ENCODE measurements at places on chromosomes 2 and 18.

DNA sequence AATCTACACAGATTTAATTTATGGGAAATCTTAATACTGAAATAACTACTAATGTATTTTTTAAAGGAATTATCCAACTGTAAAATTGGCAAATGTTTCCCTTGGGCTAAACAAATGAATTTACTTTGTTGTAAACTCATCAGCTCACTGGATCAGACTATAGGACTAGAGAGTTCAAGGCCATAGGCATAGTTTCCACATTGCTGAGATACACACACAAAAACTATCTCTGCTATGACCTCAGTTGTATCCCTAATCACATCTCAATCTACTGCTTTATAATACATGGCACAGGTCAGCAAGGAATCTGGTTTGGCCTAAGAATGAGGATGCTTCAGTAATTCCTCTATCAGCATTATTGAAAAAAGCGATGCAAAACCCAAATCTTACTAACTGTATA lies 101.1 kb upstream of the SLC39A10 start:
- no peak for DNase-seq

GRCh38 chr2:232458051-232458660 lies 2.2 kb downstream of the ALPI start:
- no peak for DNase-seq

- DNase-seq, result no peak
These were observed 114.7 kb downstream of the TNS1 start for GRCh38 chr2:217887841-217888701.

DNA sequence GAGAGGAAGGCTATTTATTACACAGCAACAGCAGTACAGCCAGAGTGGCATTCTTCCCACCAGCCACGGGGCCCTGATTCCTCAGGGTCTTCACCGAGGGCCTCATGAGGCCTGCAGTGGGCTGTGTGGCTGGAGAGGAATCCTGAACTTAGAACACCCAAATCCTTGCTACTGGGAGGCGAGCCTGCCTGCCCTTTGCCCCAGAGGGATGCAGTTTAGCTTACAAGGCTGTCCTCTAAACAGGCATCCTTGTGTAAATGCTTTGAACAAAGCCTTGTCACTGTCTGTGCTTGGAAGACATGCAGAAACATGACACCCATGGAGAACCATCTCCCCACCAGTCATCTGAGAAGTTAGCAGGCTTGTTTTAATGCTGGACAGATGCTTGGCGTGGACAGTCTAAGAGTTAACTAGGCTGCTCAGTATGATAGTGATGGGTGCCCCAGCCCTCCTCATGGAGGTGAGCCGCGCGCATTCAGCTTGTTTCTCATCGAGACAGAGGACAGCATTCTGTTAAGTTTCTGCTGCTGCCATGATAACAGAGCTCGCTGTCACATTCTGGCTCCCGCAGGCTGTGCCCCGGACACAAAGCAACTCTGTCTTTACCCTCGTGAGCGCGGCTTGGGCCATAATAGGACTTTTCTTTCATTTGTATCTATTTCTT lies 42.9 kb downstream of the ADI1 start:
- DNase-seq, result no peak

GRCh38 chr2:231464576-231465540 lies 574 bp upstream of the NCL start:
- peak; percentile 99 for DNase-seq
